GM06990 (cell line): ENCODE measurements at places on chromosomes 7 and 10.

- DNase-seq, result no peak
Measured at GRCh38 chr7:82360591-82361368, 82.8 kb downstream of the CACNA2D1 start.

DNA sequence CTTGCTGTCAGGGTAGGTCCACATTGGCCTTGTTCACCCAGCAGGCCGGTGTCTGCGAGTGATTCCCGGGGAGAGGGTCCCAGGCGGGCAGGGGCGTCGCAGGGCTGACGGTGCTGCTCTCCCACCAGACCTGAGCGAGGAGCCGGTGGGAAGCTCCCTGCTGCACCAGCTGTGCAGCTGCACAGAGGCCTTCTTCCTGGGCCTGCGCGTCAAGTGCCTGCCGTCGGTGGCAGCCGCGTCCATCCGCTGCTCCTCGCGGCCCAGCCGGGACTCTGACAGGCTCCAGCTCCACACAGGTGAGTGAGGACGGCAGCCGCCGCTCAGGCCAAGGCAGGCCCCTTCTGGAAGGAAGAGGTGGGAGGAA, 14.6 kb downstream of the AMZ1 start:
- DNase-seq, result no peak

- no peak for DNase-seq
Measured at GRCh38 chr10:117448802-117449201, 73.6 kb upstream of the PDZD8 start.

- DNase-seq, result no peak
Measured at GRCh38 chr10:36163827-36164226, 521.7 kb upstream of the FZD8 start.

DNA sequence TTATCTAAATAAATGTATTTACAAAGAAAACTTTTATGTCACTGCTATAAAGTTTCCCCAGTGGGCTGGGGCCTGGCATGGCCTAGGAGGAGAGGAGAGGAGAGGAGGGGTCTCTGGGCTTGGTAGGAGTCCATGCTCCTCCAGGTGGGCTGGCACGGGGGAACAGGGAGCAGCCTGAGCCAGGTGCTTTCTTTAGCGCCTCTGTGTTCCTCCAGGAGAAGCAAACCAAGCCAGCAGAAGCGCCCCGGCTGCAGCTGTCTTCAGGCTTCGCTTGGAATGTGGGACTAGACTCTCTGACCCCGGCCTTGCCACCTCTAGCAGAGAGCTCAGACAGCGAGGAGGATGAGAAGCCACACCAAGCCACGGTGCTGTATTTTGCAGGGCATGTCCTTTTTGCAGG, 10.6 kb downstream of the CALHM2 start:
- no peak for DNase-seq

DNA sequence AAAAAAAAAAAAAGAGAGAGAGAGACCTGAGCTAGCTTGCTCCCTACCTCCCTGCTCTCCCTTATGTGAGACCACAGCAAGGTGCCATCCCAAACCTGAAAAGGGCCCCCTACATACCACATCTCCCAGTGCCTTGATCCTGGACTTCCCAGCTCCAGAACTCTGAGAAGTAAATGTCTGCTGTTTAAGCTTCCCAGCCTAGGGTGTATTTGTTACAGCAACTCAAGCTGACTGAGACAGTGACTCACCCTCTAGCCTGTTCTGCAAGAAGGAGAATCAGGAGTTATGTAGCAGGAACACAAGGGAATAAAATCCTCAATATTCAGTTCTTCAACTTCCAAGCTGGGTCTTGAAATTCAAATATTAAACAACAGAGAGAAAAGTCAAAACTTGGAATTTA, 52.1 kb upstream of the TMEM72 start:
- DNase-seq, result no peak
